ENCODE measurements at places on chromosomes 12 and 14.

DNA sequence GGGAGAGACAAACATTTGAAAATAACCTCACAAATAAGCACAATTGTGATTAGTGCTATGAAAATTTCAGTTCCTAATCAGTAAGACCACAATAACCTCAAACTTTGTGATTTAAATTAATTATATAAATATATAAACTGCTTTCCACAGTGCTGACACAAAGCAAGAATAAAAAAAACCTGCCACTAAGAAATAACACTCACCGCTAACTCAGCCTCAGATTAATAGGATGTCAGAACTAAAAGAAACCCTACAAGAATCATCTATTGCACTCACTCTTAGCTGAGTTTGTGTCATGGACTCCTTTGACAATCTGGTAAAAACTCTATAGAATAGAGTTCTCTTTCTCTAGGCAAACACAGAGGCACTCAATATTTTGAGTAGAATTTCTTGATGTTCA lies 68.4 kb downstream of the SLC41A2 start:
- DNase-seq, result no peak

DNA sequence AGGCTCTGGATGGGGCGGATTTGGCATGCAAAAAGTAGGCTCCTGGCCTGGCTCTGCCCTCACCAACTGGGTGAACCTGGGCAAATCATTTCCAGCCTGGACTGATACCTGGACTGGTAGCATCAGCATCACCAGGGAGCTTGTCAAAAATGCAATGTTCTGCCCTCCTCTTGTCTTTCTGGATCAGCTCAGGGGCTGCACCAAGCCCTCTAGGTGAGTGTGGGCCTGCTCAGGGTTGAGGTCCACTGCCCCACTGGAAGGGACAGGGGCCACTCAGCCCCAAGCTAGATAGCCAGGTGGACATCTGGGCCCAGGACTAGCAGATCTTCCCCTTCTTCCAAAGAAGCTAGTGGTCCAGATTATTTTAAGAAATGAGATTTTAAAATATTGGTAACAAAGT lies 99.6 kb downstream of the RBM19 start:
- DNase-seq, result no peak

GRCh38 chr12:82898441-82898840 lies 211.7 kb downstream of the TMTC2 start:
- DNase-seq, result no peak

DNA sequence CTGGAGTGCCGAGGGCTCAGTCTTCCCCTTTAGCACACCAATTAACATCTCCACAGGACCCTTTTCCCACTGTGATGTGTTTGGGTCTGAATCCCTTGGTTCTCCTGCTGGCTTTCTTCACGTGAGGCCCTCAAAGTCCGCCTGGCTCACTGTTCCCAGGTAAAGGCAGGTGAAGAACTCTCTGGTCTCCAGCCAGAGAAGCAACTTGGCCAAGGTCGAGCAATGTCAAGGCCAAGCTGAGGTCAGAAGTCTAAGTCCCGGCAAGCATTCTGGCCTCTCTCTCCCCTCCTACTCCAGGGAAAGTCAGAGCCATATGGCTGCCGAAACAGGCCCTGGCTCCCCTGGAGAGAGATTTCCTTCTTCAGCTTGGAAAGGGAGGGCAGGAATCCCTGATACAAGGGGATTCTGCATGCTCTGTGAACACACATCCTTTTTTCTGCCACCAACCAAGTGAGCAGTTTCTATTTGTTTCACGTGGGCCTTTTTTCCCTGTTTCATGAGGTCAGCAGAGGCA lies 61.4 kb upstream of the ESRRB start:
- no peak for DNase-seq

DNA sequence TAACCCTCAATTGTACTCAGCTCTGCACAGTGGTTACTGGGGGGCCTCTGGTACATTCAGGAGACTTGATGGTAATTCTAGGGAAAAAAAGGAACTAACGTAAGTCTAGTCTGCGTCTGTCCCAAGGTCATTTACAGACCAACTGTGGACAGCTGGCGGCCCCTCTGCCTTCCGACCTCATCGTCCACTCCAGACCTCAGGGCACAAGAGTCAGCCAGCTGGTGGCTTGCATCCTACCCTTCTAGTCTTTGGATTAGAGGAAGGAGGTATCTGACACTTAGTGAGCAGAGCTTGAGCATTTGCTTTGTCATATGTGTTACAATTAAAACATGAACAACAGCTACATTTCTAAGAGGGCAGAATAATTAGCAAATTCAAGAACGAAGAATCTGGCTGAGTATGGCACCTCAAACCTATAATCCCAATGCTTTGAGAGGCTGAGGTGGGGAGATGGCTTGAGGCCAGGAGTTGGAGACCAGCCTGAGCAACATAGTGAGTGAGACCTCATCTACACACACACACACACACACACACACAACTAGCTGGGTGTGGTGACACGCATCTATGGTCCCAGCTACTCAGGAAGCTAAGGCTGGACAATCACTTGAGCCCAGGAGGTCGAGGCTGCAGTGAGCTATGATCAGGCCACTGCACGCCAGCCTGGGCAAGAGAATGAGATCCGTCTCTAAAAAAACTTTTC lies 36.5 kb downstream of the SSH1 start:
- DNase-seq, result no peak

DNA sequence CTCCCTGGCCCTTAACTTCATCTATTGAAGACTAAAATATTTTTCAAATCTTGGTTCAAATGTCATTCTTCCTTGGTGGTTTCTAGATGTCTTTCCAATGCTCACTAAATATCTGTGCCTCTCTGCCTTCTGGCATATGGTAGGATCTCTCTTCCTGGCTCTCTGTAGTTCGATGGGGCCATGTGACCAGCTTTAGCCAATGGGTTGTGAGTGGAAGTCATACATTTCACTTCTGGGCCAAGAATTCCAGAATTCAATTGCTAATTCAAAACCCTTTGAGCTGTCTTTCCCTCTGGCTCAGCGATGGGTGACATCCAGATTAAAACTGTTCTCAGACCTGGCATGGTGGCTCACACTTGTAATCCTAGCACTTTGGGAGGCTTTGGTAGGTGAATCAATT lies 25.8 kb upstream of the CTDSP2 start:
- no peak for DNase-seq

DNA sequence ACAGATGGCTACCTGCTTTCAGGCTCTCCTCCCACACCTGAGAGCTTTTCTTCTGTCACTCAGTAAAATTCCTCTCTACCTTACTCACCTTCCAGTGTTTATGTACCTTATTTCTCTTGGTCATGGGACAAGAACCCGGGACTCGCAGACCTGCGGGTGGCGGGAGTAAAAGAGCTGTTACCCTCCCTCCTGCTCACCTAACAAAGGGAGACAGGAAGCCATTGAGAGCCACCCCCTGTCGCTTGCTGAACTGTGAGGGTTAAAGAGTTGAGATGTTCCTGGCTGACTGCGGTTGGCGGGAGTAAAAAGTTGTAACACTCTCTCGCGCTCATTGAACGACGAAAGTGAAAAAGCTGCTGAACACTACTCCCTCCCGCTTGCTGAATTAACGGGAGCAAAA lies 1935.1 kb upstream of the FLRT2 start:
- DNase-seq, result no peak

DNA sequence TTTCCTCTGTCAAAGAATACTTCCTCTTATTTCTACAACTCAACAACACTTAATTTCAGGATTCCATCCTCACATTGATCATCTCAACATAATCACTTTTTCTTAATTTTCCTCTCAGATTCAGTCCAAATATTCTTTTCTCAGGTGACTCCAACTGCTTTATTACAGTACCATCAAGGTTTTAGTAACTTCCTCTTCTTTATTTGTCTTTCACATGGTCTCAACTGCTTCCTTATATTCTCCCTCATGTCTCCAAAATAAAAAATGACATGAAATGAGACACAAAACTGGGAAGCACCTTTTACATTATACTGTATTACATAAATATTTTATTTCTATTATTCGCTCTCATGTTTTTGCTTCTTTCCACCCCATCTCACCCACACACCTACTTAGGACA lies 55.5 kb downstream of the PPP2R5E start:
- DNase-seq, result no peak

- DNase-seq, result no peak
These were observed 11.1 kb downstream of the GALNT16 start for GRCh38 chr14:69270795-69271708.

GRCh38 chr14:24966579-24966964 lies 83.4 kb downstream of the STXBP6 start:
- DNase-seq, result no peak

DNA sequence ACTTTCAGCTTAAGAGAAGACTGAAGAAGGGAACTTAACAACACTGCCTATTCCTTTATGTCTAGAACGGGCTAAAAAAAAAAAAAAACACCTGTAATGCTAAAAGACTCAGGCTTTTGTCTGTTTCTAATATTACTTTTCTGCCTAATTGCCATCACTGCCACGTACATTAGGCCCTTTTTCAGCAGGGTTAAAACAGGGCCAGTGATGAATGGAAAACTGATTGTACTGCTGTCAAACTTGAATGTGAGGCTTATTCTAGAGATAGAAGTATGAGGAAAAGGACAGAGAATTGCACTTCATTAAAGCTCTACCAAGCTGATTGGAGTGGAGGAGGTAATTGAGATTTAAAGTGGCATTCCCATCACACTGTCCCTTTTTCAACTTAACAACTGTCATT lies 535.8 kb downstream of the PRKD1 start:
- DNase-seq, result no peak

DNA sequence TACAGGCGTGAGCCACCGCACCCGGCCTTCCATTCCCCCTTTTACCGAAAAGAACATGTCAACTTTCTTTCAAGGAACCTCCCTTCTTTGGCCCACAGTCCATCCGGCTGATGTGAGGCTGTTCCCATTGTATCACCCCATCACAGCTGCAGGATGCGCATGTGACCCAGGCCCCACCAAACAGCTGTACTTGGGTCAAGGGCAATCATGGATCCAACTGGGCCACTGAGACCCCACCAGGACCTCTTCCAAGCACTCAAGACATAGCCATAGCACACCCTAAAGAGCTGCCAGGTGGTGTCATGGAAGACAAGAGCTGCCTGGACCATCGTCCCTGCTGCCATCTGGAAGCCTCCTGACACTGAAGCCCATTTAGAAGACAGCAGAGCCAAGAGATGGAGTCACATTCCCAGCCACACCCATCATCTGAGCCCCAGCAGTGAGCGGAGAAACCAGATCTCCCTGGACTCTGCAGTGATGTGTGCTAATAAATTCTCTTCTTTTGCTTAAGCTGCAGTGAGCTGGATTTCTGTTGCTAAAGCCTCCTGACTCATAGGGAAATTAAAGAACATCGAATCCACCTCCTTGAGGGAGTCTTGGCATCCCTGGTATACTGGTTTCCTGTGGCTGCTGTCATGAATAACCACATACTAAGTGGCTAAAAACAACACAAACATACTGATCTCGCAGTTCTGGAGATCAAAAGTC lies 105.6 kb downstream of the KSR2 start:
- DNase-seq, result no peak

- peak; percentile 54 for DNase-seq
These were observed 19.1 kb downstream of the BBOF1 start for GRCh38 chr14:74038020-74038859.

GRCh38 chr14:84969501-84969900 lies 560.4 kb upstream of the FLRT2 start:
- DNase-seq, result no peak

DNA sequence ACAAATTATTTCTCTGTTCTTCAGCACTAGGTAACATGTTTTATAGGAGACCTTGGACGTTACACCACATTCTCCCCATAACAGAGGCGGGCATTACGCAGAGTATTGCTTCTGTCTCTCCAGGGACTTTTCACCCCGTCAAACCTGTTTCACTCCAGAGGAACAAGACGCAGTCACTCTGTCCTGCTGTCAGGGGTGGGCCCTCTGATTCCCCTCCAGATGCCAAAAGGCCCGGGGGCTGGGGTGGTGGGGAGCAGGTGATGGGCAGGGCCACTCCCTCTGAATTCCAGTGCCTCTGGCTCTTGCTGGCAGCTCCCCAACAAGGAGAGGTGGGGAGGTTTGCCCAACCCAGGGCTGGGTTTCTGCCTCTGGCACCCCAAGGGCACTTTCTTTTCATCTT lies 71.9 kb downstream of the NTF3 start:
- DNase-seq, result no peak

- DNase-seq, result no peak
These were observed 47.9 kb downstream of the ST8SIA1 start for GRCh38 chr12:22286569-22286968.

DNA sequence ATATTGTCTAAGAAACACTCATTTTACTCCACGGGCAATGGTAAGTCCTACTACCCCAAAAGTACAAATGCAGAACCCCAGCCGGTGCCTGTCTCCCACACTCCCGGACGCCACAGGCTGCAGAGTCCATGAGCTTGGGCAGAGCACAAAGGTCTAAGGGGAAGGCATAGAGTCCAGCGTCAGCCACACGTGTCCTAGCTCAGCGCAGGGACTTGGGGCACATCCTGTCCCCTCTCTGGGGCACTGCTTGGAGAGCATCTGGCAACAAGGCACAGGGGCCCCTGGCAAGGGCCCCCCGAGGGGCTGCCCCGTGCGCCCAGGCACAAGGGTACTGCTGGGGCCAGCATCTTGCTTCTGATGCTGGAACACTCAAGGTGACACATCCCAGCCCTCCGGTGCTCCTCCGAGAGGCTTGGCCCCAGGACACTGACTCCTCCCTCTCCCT lies 58.4 kb downstream of the BCL11B start:
- no peak for DNase-seq

DNA sequence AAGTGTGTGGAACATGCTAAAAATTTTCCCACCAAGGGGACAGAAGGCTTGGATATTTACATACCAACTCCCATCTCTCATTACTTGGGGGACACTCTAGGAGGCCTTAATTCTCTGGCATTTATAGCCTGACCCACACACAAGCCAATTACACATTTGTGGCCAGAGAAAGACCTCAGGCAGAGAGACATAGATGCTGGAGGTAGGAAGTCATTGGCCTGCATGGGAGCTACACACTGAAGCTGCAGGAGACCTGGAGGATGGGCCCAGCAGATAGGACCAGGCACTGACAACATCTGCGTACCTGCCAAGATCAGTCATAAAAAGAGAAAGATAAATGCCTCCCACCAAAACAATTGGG lies 61.7 kb downstream of the TBX5 start:
- DNase-seq, result no peak

DNA sequence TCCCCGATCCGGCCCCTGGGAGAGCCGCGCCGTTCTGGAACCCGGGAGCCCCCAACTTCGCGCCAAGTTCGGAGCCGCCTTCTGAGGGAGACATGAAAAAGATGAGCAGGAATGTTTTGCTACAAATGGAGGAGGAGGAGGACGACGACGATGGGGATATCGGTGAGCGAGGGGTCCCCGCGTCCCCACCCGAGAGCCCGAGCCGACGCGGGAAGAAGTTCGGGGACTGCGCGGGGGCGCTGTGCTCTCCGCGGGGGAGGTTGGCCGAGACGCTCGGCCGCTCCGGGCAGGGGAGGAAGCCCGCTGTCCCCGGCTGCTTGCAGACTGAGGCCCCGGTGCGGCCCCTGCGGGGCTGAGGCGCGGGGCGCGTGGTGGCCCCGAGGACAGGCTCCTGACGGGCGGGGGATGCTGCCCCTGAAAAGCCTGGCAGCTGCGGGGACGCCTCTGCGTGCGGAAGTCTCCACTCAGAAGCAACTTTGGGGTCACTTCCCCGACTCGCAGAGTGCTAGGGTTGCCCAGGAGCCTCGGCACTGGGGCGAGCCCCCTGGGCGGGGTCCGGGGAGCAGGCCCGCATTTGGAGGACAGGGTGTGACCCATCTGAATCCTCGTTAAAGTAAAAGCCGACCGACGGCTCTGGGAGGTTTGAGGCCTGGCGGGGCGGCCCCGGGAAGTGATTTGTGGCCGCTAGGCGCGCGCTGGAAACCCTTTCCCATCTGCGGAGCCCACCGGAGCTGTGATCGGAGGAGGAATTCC lies 511 bp downstream of the ANO6 start:
- peak; percentile 62 for DNase-seq
